Stimulated activated CD8-positive, alpha-beta memory T cell treated with anti-CD3 and anti-CD28 coated beads, Interleukin-15, amount 100 ng/mL, for 4 hours (primary cell): ENCODE measurements at places on chromosomes 2 and 18.

DNA sequence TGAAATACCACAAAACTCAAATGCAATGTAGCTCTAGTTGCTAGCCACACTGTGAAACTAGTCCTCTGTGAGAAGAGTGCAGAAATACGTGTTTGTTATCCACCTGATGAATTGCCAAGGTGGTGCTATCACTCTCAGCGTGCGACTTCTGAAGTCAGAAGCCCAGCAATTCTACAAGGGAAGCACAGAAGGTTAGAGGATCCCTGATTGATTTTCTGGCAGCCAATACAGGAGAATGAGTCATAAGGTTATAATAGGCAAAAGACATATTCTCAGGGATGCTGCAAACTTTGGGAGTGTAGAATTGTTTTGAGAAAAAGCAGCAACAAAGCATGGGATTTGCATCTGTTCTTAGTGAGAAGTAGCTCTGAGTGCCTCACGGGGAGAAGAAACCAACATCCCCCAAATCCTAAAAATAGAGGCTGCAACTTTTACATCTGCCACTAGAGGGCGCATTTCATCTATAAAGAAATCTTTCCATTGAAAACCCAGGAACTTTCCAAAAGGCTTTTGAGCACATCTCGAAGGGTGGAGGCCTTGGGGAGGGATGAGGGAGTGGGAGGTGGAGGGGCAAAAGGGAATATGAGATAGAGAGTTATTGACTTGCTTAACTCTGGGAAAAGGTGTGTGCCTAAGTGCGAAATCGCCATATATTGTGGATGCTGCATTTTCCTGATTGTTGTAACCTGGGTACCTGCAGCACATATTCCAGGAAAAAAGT, 78.0 kb downstream of the TMEM182 start:
- no peak for DNase-seq

DNA sequence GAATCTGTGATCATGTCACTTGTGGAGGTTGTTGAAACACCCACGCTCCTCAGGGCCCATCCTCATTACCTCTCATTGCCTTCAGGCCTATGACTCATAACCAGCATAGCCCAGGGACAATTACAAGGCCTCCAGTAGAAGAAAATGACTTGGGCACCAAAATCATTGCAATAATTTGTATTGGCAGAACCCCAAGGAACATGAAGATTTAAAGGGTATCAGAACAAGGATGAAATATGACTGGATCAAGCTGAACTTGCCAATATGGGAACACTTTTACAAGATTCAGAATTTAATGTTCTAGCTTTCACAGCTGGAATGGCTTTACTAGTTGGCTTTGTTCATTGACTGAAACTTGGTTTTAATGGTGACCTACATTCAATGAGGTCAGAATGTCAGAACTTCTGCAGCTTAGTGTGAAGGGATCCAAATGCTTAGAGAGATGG, 156.4 kb downstream of the COPS8 start:
- no peak for DNase-seq

- no peak for DNase-seq
These were observed 1.2 kb upstream of the IMPA2 start for GRCh38 chr18:11980163-11980493.

DNA sequence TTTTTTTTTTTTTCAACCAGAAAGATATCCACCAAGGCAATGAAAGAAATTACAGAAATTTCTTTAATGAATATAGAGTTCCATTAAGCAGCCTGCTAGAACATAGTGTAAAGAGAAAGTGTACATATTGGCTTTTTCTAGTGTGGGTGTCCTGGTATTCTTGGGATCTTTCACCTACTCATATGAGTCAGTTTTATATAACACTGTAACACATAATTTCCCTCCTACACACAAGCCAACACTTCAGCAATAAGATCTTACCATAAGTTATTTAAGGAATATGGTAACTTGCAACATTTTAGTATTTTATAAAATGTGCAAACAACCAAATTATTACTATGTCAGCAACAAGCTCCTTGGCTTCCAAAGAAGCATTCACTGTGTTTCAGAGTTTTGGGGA, 59.9 kb downstream of the ZRANB3 start:
- no peak for DNase-seq

DNA sequence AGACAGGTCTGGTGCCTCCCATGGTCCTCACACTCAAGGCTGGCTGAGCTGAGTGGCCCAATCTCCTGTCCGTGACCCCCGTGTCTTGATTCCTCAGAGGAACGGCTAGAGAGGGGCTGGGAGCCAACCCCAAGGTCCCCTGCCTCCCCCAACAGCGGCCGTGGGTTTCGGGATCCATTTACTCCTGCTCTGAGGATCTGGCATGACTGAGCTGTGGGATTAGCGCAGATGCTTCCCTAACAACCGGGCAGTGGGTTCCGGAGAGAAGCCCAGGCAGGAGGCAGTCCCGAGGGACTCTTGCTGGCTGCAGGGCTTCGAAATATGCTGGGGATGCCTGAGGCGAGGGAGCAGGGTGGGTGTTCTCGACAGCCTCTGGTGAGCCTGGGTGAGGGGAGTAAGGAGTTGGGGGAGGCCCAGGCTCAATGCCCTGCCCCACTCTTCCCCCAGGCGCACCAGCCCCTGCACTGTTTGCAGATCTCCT, 18.9 kb downstream of the GPR35 start:
- DNase-seq, result no peak

DNA sequence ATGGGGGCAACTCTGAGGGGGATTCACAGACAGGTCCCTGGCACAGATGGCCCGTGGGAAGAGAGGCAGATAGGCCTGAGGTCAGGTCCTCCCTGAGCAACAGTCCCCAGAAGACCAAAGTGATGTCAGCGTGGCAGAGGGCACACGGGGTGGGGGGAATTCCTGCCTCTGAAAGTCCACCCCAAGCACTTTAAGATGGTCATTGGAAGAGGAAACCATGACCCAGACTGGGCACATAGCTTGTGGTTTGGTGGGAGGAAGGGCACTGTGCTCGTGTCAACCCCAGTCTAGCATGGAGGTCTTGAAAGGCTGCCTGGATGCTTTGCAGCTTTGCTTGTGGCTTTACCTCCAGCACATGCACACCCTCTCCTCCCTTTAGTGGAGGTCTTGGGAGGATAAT, 38.0 kb upstream of the SIX2 start:
- DNase-seq, result no peak

- DNase-seq, result no peak
These were observed 8.1 kb downstream of the C2orf42 start for GRCh38 chr2:70182689-70183088.

DNA sequence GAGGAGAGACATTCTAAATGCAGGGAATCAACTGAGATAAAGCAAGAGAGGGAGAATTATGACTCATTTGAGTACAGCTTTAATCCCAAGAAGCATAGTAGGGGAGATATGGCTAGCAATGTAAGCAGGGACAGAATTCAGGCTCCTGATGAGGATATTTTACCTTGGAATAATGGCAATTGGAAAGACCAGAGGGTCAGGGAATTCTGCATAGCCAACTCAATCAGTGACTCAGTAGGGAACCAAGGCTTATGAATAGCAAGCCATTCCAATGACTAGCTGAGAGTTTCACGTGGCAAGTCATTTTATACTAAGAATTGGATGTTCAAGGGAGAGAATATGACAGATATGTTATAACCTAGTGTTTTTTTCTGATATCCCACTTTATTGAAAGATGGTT, 563.8 kb upstream of the NETO1 start:
- no peak for DNase-seq

DNA sequence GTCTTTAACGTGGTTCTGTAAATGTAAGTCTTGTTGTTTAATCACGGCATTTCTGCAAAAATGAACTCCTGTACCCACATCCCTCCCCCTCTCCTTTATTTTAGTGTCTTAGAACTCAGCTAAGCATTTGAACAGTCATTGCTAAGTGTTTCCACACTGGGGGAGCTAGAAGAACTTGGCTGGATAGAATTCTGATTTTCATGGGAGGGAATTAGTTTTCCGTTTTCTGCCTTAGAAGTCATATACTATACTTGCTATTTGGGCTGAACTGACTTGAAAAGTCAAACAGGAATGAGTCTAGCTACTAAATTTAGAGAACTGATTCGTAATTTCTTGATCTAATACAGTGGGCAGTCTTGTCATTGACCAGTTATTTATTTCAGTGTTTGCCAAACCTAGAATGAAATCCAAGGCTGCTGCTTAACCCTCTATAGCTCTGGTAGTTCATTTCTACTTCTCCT, 61.1 kb downstream of the FMNL2 start:
- DNase-seq, result no peak
